ENCODE measurements at places on chromosomes 7 and 10. TPM values are rescaled to one million over a fixed set of nuclear protein-coding genes. Genes with fewer than 3 reads are reported as not detected.

ELOVL3 gene
- 0.26 TPM for polyA plus RNA-seq

DNA sequence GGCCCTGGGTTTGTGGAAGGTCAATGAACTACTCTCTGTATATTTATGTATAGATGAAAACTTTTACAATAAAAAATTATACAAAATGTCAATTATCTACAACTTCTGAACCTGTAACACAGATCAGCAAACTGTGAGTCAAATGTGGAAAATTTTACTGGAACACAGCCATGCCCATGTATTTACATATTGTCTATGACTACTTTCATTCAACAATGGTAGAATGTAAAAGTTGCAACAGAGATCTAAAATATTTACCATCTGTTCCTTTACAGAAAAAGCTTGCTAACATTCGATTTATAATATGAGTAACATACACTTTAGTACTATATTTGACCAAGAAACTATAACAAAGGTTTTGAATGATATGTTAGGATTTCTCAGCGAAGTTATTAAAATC, 481.6 kb downstream of the PARD3 start:
- DNase-seq, result no peak

GRCh38 chr7:130148561-130148960, 56.6 kb downstream of the TMEM209 start:
- no peak for DNase-seq

TECPR1 gene
- polyA plus RNA-seq, result 7.0 TPM

GRCh38 chr7:22109761-22110160, 164.1 kb upstream of the CDCA7L start:
- DNase-seq, result no peak

FGFBP3 gene
- polyA plus RNA-seq, result 0.56 TPM

CCDC146 gene
- polyA plus RNA-seq, result 2.5 TPM

Data from psoas muscle (tissue), 8 donors.